ENCODE measurements at places on chromosomes 5 and 9.

- DNase-seq, result peak; percentile 75
Observed at GRCh38 chr5:74640954-74641734, 616 bp upstream of the ENC1 start.

DNA sequence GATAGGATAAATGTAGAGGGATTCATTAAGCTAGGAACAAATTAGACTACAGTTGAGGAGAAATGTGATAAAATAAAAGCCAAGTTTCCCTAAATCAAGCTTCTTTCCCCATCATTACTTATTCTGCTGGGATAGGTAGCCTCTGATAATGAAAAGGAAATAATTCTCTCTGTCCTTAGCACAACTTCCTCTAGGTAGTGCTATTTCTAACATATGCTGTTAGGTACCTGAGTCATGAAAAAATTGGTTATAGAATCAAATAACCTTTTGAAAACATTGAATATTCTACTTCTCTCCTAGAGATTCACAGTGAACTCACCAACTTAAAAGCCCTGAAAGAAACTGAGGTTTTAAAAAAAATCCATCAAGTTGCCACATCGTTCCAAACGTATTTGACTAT lies 1793.1 kb downstream of the EFNA5 start:
- no peak for DNase-seq

DNA sequence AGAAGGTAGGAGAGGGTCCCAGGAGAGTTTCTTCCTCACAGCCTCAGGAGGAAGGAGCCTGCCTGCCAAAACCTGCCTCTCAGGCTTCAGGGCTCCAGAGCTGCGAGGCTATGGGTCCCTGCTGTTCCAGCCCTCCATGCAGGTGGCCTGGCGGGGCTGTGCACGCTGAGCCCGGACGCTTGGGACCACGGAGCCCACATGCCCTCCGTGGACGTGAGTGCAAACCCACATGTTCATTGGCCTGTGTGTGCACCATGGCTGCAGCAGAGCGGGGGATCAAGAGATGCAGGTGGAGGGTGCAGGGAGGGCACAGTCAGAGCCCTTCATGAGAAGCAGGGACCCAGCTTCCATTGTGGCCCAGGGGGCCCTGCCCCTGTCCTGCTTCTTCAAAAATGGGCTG lies 287.3 kb downstream of the IRX2 start:
- DNase-seq, result no peak

- DNase-seq, result no peak
Observed at GRCh38 chr9:83544002-83544698, 5.9 kb upstream of the FRMD3 start.

- no peak for DNase-seq
Observed at GRCh38 chr5:151097061-151097460, 16.2 kb upstream of the TNIP1 start.

- DNase-seq, result no peak
Observed at GRCh38 chr5:10352430-10353240, 860 bp upstream of the MARCHF6 start.

DNA sequence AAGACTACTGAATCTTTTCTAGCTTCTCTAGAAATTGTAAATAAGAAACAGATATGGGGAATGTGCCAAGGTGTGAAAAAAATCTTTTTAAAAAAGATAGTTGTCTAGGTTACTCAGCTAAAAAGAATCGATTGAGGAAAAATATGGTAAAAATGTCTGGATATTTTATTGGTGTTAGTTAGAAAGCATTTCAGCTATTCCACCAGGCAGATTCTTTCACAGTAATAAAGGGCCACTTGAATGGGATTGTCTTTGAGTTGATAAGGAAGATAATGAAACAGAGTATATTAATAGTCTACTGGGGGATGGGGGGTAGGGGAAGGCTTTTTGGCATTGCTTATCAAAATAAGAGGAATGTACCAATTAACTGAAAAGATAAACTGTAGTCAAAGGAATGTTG lies 51.9 kb downstream of the SLIT3 start:
- no peak for DNase-seq

- no peak for DNase-seq
Observed at GRCh38 chr9:90092508-90092907, 487.7 kb downstream of the GADD45G start.

- DNase-seq, result no peak
Observed at GRCh38 chr9:93130861-93131481, 3.1 kb downstream of the NINJ1 start.

GRCh38 chr5:77170-77501 lies 14.8 kb upstream of the PLEKHG4B start:
- no peak for DNase-seq

DNA sequence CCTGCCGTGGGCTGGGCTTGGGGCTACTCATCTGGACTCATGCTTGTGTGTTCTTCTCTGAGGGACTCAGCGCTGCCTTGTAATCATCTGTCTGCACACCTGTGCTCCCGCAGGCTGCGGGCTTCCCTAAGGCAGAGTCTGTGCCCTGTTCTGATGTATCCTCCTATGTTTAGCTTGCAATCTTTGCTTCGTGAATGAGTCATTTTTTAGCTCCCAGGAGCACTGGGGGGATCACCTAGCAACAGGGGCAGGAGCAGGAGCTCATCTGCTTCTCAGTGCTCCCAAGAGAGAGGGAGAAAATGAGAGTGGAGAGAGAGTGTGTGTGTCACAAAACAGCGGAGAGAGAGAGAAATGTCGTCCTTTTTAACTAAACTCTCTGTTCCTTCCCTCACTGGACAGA lies 202.4 kb upstream of the ZNF618 start:
- DNase-seq, result no peak

- no peak for DNase-seq
Observed at GRCh38 chr5:172834415-172835289, 601 bp downstream of the ERGIC1 start.

DNA sequence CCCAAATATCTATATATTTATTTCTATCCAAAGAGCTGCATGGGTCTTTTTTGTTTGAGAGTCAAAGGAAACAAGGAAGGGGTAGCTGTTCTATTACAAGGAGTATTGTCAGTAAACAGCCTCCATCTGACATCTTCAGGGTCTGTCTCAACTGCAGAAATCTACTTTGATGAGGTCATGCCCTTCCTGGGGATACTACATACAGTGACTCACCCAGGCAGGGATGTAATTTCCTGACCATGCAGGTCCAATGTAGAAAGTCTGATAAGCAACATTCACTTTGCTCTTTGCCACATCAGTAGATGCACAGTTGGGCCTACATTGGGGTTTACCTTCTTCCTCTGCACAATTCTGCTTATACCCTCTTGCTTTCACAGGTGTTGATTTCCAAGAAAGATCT lies 165.5 kb downstream of the TLR4 start:
- no peak for DNase-seq

- DNase-seq, result no peak
Observed at GRCh38 chr5:10499776-10500175, 58.1 kb downstream of the ROPN1L start.

GRCh38 chr9:76561900-76562299 lies 102.9 kb downstream of the GCNT1 start:
- no peak for DNase-seq

- DNase-seq, result no peak
Observed at GRCh38 chr9:72089451-72090130, 29.2 kb upstream of the C9orf57 start.

- no peak for DNase-seq
Observed at GRCh38 chr5:134749415-134749814, 9.2 kb upstream of the DDX46 start.

- no peak for DNase-seq
Observed at GRCh38 chr5:1436681-1437080, 8.6 kb downstream of the SLC6A3 start.

DNA sequence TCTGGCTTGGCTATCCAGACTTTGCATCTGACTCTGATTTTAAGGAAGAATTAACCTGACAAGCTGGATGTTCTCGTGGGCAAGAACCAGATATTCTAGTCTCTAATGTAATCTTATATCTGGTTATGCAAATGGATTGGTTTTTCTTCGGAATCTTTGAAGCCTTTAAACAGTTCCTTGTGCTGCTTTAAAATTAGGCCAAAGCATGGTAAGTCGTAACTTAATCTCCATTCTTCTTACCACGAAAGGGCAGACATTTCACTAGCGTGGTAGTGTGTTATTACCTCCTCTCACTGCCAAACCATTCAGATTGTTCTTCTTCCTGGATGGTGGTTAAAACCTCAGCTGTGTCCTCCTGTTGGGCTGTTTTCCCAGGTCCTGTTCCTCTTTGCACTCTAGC lies 34.1 kb upstream of the TTC23L start:
- no peak for DNase-seq

GRCh38 chr9:137199411-137200121 lies 975 bp downstream of the TPRN start:
- no peak for DNase-seq

DNA sequence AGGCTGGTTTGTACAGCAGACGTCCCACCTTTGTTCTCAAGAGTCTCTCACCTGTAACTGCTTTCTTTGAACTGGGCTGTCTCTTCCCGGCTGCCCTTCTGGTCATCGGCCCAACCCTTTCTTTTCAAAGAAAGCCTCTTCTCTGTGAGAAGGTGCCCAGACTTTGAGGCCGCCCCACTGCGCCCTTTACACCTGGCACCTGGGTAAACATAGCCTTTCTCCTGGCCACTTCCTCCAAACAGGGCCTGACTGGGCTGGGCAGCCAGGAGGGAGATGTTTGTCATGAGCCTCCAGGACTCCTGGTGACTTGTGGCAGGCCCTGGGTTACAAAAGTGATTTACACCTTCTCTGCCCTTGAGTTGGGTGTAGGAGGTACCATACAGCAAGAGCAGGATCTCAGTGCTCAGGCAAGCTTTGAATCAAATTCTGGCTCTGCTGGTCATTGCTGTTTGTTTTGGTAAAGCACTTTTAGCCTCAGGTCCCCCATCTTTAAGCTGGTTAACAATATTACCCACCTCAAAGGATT lies 127.2 kb upstream of the CXCL14 start:
- no peak for DNase-seq

- DNase-seq, result no peak
Observed at GRCh38 chr5:53041740-53042139, 52.6 kb downstream of the ITGA2 start.

DNA sequence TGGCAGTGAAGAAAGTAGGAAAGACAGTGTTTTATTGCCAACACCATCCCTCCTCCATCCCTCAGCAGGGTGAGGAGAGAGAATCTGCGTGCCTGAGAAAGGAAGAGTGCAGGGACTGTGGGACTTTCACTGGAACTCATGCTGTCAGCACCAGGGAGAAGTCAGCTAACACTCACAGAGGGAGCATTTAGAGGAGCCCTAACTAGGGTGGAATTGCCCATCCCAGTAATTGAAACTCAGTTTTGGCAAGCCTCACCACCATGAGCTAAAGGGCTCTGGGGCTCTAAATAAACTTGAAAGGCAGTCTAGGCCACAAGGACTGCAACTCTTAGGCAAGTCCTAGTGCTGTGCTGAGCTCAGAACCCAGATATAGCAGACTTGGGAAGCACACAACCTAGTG lies 622.3 kb downstream of the SEMA5A start:
- no peak for DNase-seq

GRCh38 chr5:163407034-163407655 lies 30.2 kb upstream of the CCNG1 start:
- no peak for DNase-seq

- peak; percentile 69 for DNase-seq
Observed at GRCh38 chr5:108728566-108729241, 19.0 kb upstream of the FER start.

DNA sequence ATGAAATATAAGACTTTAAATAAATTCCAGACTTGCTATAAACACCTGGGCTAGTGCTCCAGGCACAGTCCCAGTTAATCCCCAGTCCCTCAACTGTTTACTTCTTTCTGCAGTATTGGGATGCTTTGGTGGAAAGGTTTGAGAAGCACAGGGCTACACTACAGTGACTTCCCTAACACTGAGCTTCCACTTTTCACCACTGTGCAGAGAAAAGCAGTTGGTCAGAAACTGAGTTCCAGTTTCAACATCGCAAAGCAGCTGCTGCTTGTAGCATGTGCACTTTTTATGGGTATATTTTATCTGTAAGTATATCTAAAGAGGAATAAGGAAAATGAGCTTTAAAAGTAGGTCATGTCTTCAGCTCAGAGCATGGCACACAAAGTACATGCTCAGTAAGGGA lies 339.7 kb downstream of the NTRK2 start:
- no peak for DNase-seq

DNA sequence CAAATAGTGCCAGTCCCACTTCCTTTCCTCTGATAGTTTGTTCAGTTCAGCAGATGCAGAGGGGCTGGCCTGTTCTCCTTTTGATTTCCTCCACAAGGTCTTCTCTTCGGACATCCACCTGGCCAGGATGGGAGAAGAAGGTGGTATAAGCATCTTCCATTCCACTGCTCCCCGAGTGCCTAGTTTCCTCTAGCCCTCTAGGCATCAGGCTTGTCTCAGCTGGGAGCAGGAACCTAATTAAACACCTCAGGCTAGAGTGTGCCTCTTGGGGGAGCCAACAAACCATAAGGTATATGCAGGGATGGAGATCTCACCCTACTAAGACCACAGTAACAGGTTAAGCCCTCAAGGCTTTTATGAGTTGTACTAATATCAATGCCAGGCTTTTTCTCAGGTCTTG lies 835 bp upstream of the DND1 start:
- DNase-seq, result no peak

- peak; percentile 83 for DNase-seq
Observed at GRCh38 chr5:56815658-56816545, 553 bp downstream of the MAP3K1 start.

DNA sequence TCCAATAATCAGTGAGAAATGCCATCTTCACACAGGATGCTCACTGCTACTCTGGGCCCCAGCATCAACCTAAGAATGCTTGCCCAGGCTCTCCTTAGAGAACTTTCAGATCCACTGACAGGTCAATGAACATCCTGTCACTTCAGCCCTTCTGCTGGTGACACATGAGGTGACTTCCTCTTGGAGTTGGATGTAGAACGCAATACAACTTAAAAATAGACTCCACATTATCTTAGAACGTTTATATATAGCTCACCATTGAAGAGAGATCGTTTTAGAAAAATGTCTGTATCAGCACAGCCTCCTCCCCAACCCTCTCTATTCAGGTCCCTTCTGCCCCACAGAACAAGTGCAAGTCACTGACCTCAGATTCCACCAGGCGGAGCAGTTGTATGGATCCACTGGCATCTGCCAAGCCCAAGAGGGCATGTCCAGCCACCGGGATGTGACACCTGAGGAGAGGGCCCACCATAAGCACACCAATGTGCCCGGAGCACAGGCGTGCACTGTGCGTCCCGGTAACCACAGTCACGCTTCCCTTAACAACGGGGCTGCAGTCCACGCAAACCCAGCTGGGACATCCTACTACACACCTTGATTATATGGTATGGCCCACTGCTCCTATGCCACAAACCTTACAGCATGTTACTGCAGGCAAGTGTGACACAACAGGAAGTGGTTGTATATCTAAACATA lies 2.9 kb downstream of the DPH7 start:
- DNase-seq, result no peak

GRCh38 chr9:22401671-22402070 lies 45.0 kb upstream of the DMRTA1 start:
- DNase-seq, result no peak

GRCh38 chr9:69655065-69655464 lies 17.1 kb downstream of the APBA1 start:
- DNase-seq, result no peak

All from activated CD8-positive, alpha-beta memory T cell treated with anti-CD3 and anti-CD28 coated beads for 24 hours (primary cell).